ENCODE measurements at places on chromosomes 2 and 18.

- no peak for DNase-seq
Observed at GRCh38 chr2:235616885-235617284, 123.0 kb downstream of the AGAP1 start.

DNA sequence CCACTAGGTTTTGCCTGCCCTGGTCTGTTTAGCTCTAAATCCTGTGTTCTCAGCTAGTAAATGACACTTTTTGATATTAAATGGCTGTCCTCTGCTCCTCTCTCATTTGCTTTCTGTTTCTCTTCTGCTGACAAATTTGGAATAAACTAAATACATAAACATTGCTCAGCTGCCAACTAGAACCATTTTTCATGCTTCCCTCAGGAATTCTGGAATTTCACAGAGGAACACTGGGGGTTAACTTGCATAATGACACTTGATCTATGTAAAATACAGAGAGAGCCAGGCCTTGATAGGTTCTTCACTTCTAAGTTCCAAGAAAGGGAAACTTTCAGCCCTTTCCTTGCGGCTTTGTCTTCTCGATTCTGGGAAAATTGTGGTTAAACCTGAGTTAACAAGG is 450.6 kb upstream of the ST6GAL2 start:
- no peak for DNase-seq

DNA sequence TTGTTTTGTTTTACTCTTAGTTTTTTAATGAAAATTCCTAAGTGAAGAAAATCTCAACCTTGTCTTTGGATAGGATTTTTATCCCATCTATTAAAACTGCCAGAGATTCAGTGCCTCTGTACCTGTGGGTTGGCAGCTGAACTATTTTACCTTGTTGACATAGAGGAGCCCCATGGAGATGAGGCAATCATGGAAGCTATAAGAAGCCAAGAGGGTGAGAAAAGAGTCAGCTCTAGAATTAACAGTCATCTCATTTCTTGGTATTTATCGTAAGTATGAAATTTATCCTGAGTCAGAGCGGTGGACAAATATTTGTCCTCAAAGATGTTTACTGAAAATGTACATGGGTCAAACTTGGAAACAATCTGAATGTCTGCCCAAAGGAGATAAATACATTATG is 35.8 kb upstream of the PGAP1 start:
- no peak for DNase-seq

GRCh38 chr2:106057206-106057605 is 136.9 kb downstream of the UXS1 start:
- no peak for DNase-seq

DNA sequence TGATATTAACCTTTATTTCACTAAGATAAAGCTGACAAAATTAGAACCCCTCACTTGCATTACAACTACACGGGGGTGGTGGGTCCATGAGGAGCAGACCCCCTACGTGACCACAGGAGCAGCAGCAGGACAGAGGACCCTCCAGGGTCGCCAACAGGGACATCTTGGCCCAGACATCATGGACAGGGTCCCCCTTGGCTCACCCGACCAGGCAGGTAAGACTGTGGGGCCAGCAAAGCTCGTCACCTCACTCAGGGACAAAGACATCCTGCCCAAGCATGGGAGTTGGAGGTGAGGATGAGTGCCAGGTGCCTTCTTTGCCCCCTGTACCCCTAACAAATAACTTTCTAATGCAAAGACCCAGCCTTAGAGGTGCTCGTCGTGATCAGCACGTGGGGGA is 111.3 kb upstream of the RAB6C start:
- no peak for DNase-seq

GRCh38 chr2:188452084-188452483 is 160.4 kb downstream of the GULP1 start:
- DNase-seq: no peak
